Right forelimb (tissue), 1 donor: ENCODE measurements at places on chromosomes 3 and 15.

DNA sequence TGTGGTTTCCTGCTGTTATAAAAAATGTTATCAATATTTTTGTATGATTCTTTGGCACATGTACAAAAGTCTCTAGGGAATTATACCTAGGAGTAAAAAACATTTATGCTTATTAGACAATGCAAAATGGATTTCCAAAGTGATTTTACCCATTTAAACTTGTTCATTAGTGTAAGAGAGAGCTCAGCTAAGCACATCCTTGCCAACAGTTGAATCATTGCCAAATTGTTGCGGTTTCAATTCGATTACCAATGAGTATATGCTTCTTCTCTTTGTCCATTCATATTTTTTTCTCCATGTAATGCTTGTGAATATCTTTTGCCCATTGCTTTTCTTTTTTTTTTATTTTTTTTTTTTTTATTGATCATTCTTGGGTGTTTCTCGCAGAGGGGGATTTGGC is 17.2 kb downstream of the CASR start:
- DNase-seq: no peak

- no peak for DNase-seq
These were observed 36.6 kb downstream of the EOMES start for GRCh38 chr3:27685474-27685873.

DNA sequence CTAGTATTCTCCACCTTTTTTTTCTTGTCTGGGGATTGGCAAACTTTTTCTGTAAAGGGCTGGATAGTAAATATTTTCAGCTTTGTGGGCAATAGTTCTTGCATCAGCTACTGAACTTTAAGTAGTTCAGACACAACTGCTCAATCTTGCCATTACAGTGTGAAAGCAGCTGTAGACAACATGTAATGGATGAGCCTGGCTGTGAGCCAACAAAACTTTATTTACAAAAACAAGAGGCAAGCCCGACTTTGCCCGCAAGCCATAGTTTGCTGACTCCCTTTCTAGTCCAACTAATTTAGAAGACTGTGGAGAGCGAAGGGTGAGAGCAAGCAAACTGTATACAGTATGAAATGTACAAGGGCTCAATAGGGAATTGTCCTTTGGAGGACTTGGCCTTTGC is 6.2 kb downstream of the FRMD4B start:
- no peak for DNase-seq

GRCh38 chr15:90540768-90541167 is 11.0 kb downstream of the CRTC3 start:
- DNase-seq: no peak

DNA sequence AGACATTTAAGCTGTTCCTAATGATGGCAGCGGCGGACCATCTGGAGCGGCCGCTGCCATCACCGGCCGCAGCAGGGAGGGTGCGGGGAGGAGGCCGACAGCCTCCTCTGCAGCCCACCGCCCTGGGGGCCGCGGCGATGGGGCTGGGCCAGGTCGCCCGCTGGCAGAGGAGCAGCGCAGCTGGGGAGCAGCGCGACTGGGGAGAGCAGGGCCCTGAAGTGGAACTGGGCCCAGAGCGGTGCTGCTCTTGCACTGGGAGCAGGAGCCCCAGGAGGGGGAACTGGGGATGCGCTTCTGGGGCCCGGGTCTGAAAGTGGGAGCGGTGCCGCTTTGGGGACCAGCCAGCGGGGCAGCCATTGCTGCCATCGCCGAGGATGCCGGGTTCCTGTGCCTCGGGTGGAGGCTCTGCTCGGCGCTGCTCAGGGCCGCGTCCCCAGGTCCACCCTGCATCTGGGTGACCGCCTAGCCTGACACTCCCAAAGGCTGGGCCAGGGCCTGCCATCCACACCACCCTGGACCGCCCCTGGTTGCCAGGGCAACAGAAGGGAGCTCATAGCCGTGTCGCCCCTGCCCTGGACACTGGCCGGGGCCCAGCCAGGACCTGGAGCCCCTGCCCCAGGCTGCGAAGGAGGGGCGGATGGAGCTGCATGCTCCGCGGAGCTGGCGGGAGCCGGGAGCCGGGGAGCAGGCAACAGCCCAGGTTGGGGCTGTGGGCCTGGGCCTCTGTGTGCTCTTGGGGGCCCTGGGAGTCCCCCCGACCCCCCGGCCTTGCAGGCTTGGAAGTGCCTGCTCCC is 15.5 kb upstream of the PLA2G4E start:
- DNase-seq: peak; percentile 37
